ENCODE measurements at places on chromosomes 5 and 9. TPM values are rescaled to one million over a fixed set of nuclear protein-coding genes. Genes with fewer than 3 reads are reported as not detected.

The TNFSF8 gene
- 3.9 TPM for total RNA-seq

The LRRC70 gene
- total RNA-seq = 0.54 TPM

The FOXD4L4 gene
- total RNA-seq = 0.23 TPM

The BSPRY gene
- 0.16 TPM for total RNA-seq

GRCh38 chr9:128928624-128929023, 7.8 kb downstream of the PHYHD1 start:
- no peak for ATAC-seq

- no peak for ATAC-seq
Measured at GRCh38 chr9:73167614-73168013, 15.9 kb downstream of the ANXA1 start.

GRCh38 chr5:159735036-159735435, 181.2 kb upstream of the ADRA1B start:
- no peak for ATAC-seq

GRCh38 chr9:95729669-95730368, 145.7 kb upstream of the ERCC6L2 start:
- no peak for ATAC-seq

GRCh38 chr9:127136081-127136879, 13.8 kb upstream of the ANGPTL2 start:
- no peak for ATAC-seq
